ENCODE measurements at places on chromosomes 5 and 9.
A peak's percentile ranks its signal among the peaks of the same experiment; 100 is the strongest.

DNA sequence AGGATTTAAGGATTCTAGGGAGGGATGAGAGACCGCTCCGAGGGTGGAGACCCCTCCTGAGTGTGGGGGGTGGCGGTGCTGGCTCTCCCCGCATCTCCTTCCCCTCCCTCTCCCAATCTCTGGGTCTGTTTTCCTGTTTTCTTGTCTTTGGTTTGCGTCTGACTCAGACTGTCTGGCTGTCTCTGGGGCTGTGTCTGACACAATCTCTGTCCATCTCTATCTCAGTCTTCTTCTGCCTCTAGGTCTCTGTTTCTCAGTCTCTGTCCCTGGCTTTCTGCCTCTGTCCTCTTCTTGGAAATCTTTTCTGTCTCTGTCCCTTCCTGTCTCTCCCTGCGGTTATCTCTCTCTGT is 196 bp upstream of the GRM6 start:
- DNase-seq: no peak

DNA sequence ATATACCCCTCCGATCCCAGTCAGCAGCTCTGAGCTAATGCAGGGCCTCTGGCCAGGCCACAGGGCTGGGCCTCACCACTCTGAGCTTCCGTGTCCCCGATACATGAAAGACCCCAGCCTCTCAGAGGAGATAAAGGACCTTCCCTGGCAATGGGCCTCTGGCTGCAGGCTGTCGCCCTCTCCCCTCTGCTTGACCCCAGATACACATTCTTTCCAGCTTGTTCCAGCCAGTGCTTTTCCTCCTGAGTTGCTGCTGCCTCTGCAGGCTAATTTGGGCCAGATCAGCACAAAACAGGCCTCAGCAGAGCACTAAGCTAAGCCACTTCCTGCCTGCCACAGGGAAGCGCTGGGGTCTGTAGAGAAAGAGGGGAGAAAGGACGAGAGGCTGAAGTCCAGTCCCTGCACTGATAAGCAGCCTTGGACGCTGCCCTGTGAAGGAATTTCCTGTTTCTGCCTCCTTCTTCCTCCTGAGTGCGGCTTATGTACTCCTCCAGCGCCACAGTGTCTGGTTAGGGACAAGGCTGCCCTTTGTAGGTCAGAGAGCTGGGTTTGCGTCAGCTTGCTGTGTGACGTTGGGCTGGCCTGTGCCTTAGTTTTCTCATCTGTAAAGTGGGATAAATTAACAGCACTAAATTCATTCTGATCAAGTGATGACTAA is 73.0 kb upstream of the IL17B start:
- peak; percentile 33 for DNase-seq

GRCh38 chr9:37668116-37668601 is 17.4 kb downstream of the FRMPD1 start:
- no peak for DNase-seq

DNA sequence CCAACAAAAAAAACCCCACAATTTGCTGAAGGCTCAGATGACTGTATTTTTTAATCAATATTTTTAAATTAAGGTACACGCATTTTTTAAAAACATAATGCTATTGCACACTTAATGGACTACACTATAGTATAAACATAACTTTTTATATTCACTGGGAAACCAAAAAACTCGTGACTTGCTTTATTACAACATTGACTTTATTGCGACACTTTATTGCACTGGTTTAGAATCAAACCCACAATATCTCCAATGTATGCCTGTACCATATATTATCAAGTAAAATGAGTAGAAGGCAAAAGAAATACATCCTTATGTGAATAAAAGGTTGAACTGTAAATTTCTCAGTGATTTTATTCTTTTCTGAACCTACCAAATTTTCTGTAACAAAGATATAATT is 53.7 kb downstream of the RICTOR start:
- no peak for DNase-seq

- DNase-seq: peak; percentile 65
Observed at GRCh38 chr9:35658968-35659220, 802 bp downstream of the CCDC107 start.

- DNase-seq: no peak
Observed at GRCh38 chr5:151694035-151694485, 7.3 kb upstream of the SPARC start.

- DNase-seq: no peak
Observed at GRCh38 chr5:171614511-171614910, 171.1 kb upstream of the SMIM23 start.

- DNase-seq: no peak
Observed at GRCh38 chr9:93129286-93129685, 4.8 kb downstream of the NINJ1 start.

DNA sequence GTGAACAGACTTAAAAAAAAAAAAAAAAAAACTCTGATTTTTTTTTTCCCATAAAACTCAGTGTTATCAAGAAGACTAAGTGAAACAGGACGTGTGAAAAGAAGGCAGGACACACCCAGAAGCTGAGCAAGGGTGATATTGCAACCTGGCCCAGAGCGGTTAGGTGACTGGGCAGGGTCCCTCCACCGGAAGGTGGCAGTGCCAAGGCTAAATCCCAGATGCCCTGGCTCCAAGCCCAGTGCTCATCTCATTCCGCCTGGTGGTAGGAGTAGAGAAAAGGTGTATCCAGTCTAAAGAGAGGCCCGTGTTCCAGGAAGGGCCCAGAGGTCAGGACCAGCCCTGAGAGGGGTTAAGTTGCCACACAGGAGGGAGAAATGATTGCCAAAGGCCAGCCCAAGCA is 51.5 kb upstream of the SAP30L start:
- peak; percentile 99 for DNase-seq

DNA sequence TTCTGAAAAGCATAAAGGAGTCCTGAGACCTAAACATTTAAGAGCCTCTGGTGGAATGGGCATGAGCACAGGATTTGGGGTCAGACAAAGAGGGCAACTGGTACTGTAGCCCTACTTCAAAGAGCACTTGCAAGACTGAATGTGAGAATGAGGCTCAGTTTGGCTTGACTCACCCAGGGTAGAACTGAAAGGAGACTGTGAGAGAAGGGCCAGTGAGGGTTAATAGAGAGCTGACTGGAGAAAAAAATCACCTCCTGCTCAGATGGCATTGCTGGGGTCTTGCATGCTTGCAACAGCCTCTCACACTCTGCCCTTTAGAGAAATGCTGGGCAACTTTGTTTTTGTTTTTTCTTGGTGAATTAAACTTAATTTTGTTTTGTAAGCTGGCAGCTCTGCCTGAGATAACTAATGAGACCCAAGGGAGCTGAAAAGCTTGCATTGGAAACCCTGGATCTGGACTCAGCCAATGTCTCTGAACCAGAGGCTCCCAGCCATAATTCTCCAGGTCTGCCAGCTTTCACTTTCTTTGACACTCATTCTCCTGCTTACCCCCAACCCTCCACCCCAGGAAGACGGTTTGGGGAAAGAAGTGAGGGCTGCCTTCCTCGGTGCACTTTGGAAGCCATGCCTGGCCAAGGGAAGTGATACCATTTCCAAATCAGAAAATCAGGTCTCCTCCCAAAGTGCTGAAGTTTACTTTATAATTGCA is 161.1 kb upstream of the PANK3 start:
- no peak for DNase-seq

- no peak for DNase-seq
Observed at GRCh38 chr5:139634028-139634325, 14.2 kb upstream of the CXXC5 start.

DNA sequence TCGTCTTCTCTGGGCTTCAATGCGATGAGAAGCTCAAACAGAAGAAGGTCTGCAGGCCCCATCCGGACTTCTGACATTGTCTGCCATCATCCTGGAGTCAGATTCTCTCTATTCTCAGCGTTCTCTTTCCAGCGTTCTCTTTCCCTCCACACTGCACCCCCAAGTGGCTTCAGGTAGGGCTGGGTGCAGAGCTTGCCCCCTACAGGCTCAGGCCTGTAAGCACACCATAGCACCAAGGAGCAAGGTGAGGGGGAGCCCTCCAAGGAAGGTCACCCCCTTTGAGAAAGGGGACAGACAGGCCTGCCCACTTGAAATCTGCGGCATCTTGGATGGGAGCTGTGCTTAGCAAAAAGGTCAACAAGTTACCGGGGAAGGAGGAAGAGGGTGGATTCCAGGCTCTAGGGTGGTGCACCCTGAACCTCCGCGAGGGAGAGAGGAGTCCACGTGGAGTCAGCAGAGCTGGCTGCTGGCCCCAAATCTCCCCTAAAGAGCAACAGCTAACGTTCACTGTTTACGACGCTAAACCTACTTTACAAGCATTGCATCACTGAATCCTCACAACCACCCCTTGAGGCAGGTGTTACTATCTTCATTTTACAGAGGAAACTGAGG is 27.5 kb downstream of the GPX3 start:
- DNase-seq: peak; percentile 35

GRCh38 chr5:138951091-138951985 is 76.2 kb upstream of the LRRTM2 start:
- no peak for DNase-seq

GRCh38 chr9:113876151-113876992 is at the start of gene ZNF618:
TSS of gene ZNF618 (plus strand) at chr9:113876309. CDS start at chr9:113876381, 72 bp downstream.
- DNase-seq: peak; percentile 27

GRCh38 chr9:134642385-134643181 is 980 bp downstream of the COL5A1 start:
- DNase-seq: no peak

DNA sequence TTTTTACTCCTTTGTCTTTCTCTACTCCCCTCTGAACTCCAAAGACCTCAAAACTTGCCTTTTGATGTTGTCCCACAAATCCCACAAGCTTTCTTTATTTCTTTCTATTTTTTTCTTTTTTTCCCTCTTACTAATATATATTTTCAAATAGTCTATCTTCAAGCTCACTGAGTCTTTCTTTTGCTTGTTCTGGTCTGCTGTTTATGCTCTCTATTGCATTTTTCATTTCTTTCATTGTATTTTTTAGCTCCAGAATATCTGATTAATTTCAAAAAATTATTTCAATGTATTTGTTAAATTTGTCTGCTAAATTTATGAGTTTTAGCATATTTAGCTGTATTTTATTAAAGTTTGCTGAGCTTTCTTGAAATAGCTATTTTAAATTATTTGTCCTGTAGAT is 223.3 kb upstream of the IRX1 start:
- DNase-seq: no peak

- no peak for DNase-seq
Observed at GRCh38 chr5:148452499-148453193, 68.9 kb downstream of the FBXO38 start.

GRCh38 chr9:109224751-109225150 is 57.7 kb upstream of the FRRS1L start:
- DNase-seq: no peak

DNA sequence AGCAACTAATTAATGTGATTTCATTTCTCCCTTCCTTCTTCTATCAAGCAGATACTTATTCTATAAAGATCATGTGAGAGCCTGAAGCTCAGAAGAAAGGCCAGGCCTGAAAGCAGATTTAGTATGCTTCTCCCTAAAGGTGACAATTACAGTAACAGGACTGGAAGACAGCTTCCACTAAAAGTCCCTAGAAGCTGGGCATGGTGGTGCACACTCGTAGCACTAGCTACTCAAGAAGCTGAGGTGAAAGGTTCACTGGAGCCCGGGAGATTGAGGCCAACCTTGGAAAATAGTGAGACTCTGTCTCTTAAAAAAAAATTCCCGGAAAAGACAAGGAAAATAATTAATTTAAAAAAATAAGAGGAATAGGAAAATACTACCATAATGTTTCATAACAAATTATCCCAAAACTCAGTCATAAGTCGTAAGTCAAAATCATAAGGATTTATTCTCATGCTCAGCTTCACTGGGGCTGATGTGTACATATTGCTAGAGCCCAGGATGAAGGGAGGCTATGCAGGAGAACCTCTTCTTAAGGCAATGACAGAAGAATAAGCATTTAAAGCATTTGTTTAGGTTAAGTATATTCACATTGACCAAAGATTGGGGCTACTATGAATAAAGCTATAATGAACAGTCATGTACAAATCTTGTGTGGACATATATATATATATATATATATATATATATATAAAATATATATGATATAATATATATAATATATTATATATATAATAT is 210.8 kb upstream of the SMARCA2 start:
- DNase-seq: no peak

- DNase-seq: peak; percentile 75
Observed at GRCh38 chr5:176446884-176447590, 1.1 kb upstream of the FAF2 start.

GRCh38 chr5:83306572-83307241 is 164.8 kb upstream of the VCAN start:
- DNase-seq: peak; percentile 21

DNA sequence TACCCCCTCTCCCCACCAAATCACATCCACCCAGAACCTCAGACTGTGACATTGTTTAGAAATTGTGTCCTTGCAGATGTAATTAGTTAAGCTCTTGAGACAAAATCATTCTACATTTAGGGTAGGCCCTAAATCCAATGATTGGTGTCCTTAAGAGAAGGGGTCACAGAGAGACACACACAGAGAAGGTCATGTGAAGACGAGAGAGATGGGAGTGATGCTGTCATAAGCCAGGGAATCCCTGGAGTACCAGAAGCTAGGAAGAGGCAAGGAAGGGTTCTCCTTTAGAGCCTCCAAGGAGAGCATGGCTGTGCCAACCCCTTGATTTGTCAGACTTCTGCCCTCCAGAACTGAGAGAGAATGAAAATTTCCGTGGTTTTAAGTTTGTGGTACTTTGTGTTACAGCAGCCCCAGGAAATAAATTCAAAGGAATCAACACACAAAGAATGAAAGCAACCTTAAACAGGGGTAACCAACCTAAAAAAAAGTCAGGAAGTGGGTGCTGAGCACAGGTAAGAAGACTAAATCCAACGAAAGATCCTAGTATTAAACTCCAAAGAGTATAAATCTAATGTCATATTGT is 33.6 kb downstream of the TIMD4 start:
- no peak for DNase-seq

DNA sequence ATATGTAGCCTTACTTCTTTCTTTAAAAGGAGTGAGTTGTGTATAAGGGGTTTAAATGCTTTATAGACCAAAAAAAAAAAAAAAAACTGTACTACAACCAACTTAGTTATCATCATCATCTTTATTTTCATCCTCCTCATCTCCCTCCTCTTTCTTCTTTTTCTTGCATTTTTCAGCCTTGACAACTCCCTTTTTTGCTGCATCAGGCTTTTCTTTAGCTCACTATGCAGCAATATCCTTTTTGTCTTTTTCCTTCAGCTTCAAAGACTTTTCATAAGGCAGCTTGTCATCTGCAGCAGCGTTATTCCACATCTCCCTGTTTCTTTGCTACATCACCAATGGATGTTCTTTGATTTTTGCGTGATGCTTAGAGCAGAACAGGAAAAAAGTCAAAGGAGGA is 526.0 kb downstream of the ZNF608 start:
- no peak for DNase-seq

All from hematopoietic multipotent progenitor cell treated with erythropoietin and hydrocortisone succinate and interleukin-3 and kit ligand, for 8 days (in vitro differentiated cells).